ENCODE measurements at places on chromosomes 12 and 14. TPM values are rescaled to one million over a fixed set of nuclear protein-coding genes. Genes with fewer than 3 reads are reported as not detected.

GRIP1 gene
- 4.7 TPM for total RNA-seq

ADAMTS20 gene
- not detected for total RNA-seq

IL26 gene
- not detected for total RNA-seq

CMAS gene
- 26.3 TPM for total RNA-seq

IL31 gene
- not detected for total RNA-seq

CCDC196 gene
- not detected for total RNA-seq

COA8 gene
- 18.1 TPM for total RNA-seq

WDR89 gene
- 7.1 TPM for total RNA-seq

SLC22A17 gene
- total RNA-seq: 22.0 TPM

ASB2 gene
- total RNA-seq: not detected

FLRT2 gene
- total RNA-seq: 21.3 TPM

AKAP6 gene
- total RNA-seq: 2.7 TPM

CLEC12A gene
- total RNA-seq: not detected

TAS2R9 gene
- total RNA-seq: not detected

CD9 gene
- 52.2 TPM for total RNA-seq

C12orf50 gene
- total RNA-seq: not detected

BCL11B gene
- total RNA-seq: 2.0 TPM

SERPINA3 gene
- total RNA-seq: 0.54 TPM

DBX2 gene
- not detected for total RNA-seq

SYT1 gene
- total RNA-seq: 0.54 TPM
